Activated CD4-positive, CD25-positive, alpha-beta regulatory T cell treated with anti-CD3 and anti-CD28 coated beads, Interleukin-2, amount 50 U/mL, for 72 hours (primary cell): ENCODE measurements at places on chromosomes 12 and 14.

DNA sequence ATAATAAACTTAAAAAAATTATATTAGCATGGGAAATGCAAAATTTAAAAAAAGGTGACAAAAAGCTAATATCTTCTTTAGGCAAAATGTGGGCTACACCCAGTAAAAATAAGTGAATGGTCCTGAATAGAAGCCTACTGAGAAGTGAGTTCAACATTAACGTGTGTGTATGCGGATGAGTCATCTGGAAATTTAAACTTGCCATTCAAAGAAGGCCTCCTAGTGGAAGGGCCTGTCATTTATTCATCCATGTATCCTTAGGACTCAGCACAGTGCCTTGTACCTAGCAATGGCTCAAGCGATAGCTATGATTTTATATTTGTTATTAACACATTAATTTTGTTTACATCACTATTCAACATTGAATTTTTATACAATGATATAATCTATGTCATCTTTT is 226.2 kb downstream of the NUBPL start:
- DNase-seq = no peak

- DNase-seq = no peak
Observed at GRCh38 chr12:45575417-45575816, 154.1 kb upstream of the ARID2 start.

DNA sequence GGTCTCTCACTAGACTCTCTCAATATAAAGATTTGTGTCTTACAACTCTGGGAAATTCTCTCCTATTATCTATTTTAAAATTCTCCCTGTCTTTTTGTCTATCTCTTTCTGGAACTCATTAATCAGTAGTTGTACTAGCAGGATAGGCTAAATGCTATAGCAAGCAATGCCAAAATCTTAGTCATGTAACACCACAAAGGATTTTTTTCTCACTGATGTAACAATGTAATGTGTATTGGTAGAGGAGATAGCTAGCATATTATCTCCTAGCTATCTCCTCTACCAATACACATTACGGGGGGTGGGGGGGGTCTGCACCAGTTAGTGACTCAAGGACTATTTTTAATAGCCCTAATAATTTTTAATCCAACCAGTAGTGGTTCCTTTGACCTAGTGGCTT is 225.4 kb downstream of the KLHL28 start:
- no peak for DNase-seq

- DNase-seq = no peak
Observed at GRCh38 chr14:34111953-34112352, 161.1 kb upstream of the EGLN3 start.

GRCh38 chr14:42719391-42719790 is 1112.7 kb downstream of the LRFN5 start:
- DNase-seq = no peak

- peak; percentile 12 for DNase-seq
Observed at GRCh38 chr14:104353921-104354701, 215.7 kb downstream of the KIF26A start.

- DNase-seq = no peak
Observed at GRCh38 chr12:52454411-52455201, 2.7 kb upstream of the KRT6B start.

DNA sequence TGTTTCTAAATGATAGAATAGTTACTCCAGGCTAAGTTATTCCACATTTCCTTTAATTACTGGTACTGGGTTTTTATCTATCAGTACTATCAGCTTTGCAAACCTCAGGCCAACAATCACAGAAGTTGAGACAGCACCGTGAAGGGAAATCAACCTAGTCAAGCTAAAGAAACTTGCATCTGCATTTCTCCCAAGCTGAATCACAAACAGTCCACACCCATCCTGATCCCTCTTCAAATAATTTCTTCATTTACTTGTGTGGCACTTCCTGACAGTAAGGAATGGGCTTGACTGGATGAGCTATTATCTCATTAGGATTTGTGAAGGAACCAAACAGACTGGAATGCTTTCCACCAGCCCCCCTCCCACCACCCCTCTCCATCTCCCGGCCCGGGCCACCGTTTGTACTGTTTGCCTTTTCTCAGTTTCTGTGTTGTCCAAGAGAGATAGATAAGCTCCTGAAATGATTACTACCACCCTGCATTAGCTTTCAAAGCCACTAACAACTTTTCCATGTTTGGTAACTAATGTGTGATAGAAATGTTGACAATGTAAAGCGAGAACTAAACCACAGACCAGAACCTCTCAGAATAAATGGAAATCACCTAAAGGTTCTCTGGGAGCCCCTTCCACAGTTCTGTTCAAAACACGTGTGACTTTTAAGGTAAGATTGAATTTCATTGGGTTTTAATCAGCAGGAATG is 236.3 kb downstream of the SLC25A21 start:
- no peak for DNase-seq

DNA sequence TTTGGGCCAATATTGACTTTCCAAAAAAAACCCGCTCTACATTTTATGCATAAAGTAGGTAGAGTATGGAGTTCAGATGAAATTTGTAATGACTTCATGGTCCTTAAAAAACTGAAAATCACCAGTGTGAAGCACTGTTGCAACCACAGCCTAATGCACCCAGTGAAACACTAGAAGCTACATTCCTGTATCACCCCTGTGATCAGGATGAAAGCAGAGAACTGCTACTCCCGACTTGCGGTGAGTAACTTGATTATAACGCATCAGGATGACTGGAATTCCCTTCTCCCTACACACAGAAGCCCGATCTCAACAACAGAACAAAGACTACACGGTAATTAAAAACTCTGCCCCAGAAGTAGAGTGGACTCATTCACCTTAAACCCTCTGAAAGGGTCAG is 33.8 kb downstream of the SPTB start:
- DNase-seq = no peak

GRCh38 chr12:108933949-108934348 is 54.1 kb downstream of the DAO start:
- DNase-seq = no peak

GRCh38 chr12:8069582-8069981 is 3.4 kb upstream of the C3AR1 start:
- DNase-seq = no peak
